Tongue (tissue), 3 donors: ENCODE measurements at places on chromosomes 3 and 15. TPM values are rescaled to one million over a fixed set of nuclear protein-coding genes. Genes with fewer than 3 reads are reported as not detected.

AQP9 gene
- total RNA-seq = 0.62 TPM

ST8SIA2 gene
- total RNA-seq = 12.7 TPM

RLBP1 gene
- total RNA-seq = not detected

IQCF2 gene
- not detected for total RNA-seq
